Stimulated activated CD8-positive, alpha-beta memory T cell treated with anti-CD3 and anti-CD28 coated beads, Interleukin-7, amount 100 ng/mL, for 1 hour (primary cell): ENCODE measurements at places on chromosomes 11 and 22.

GRCh38 chr11:64366751-64367150, 7.8 kb downstream of the RPS6KA4 start:
- no peak for DNase-seq

GRCh38 chr11:98090861-98091505, 929.8 kb upstream of the CNTN5 start:
- no peak for DNase-seq

- DNase-seq = no peak
These were observed 194.7 kb downstream of the OR4A47 start for GRCh38 chr11:48683226-48683720.

DNA sequence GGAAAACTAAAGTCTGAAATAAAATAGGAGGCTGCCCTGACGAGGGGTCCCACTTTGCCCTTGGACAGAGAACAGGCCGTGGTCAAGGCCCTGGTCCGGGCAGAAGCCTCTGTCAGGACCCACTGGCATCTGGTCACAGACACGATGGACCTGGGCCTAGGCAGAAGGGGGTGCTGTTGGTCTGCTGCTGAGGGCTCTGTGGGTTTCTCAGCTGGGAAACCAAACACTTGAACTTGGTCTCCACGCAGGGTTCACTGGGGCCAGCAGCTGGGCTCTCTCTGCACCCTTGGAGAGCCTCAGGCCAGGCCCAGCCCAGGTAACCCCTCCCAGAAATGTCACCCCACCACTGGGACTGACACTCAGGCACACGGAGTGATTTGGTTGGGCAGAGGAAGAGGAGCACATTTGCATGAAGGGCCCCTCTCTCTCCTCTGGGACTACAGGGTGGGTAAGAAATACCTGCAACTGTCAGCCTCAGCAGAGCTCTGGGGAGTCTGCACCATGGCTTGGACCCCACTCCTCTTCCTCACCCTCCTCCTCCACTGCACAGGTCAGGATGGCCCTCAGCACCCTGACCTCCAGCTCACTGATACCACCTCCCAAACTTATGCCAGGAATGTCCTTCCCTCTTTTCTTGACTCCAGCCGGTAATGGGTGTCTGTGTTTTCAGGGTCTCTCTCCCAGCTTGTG, 48.1 kb upstream of the TOP3B start:
- DNase-seq = no peak

DNA sequence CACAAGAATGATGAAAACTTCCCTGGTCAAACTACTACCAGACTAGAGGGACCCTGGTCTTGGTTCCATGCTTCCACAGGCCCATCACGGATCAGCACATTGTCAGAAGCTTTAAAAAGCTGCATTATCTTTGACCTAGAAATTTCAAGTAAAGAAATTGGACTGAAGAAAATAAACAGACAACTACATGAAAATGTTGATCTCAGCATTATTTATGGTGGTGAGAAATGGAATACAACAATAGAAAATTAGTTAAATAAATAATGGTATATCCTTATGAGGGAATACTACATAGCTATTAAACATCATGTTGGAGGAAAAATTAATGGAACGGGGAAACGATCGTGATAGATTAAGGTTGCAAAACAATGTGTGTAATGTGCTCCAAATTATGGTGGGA, 13.7 kb downstream of the TENM4 start:
- DNase-seq = no peak

GRCh38 chr11:62732830-62733229, 4.5 kb downstream of the TTC9C start:
- no peak for DNase-seq

DNA sequence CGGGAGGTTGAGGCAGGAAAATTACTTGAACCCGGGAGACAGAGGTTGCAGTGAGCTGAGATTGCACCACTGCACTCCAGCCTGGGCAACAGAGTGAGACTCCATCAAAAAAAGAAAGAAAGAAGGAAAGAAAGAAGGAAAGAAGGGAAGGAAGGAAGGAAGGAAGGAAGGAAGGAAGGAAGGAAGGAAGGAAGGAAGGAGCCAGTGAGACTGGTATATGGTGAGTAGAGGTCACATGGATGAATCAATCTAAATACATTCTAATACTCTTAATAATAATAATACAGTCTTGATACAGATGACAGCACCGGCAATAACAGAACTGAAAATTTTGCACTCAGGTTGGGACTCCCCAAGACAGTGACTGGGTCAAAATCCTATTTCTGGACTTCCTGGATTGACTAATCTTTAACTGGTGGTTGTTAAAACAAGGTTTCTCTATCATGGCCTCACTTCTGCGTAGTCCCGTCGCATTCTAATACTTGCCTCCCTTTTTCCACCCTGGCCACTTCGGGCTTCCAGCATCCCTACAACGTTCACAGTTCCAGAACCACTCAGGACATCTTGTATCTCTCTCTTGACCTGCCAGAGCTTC, 53.5 kb upstream of the EIF3M start:
- no peak for DNase-seq

GRCh38 chr11:61082062-61082870, 20.0 kb upstream of the CD5 start:
- no peak for DNase-seq

GRCh38 chr11:20283475-20283874, 80.0 kb upstream of the HTATIP2 start:
- no peak for DNase-seq

DNA sequence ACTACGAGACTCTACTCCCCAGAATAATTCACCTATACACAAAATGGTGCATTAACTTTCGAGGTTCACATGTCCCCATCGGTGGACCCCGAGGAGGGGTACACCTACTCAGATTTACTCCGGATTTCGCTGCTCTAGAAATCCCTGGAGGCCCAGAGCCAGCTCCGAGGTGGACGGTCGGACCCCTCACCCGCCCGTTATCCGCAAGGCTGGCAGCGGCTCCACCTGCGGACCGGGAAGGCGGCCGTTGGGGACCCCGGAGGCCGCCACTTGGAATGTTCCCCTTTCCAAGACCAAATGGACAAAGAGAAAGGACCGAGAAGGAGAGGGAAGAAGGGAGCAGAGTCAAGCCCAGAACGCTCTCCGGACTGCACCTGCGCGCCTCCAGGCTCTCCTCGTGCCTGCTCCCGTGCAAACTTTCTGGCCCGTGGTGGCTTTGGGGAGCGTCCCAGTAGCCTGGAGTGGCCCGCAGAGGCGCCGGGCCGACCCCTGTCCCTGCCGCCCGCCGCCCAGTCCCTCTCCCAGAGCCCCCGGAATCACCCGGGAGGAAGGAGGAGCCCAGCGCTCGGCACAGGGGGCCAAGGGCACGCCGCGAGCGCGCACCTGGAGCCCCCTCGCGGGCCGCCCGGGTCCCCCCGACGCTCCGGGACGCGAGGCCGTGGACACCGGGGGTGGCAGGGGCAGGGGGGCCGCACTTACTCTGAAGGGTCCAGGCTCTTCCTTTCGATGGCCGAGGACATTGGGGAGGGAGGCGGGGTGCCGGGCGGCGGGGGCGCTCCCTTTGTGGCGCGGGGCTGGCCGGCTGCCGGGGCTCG, 23.0 kb downstream of the LMO2 start:
- no peak for DNase-seq

- no peak for DNase-seq
These were observed 79.7 kb downstream of the DGCR2 start for GRCh38 chr22:19042285-19043120.

- DNase-seq = no peak
These were observed 170.8 kb upstream of the BDNF start for GRCh38 chr11:27871056-27871455.

DNA sequence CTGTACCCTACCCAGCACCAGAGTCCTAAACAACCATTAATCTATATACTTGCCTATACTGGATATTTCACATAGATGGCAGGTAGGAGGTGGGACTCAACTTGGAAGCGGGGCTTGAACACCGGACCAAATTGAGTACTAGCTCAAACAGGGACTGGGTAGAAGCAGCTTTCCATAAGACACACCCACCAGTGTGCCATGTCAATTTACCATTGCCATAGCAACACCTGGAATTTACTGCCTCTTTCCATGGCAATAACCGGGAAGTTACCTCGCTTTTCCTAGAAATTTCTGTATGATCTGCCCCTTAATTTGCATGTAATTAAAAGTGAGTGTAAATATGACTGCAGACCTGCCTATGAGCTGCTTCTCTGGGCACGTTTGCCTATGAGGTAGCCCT, 38.6 kb upstream of the CUL5 start:
- DNase-seq = no peak
